ENCODE measurements at places on chromosomes 11 and 22.

DNA sequence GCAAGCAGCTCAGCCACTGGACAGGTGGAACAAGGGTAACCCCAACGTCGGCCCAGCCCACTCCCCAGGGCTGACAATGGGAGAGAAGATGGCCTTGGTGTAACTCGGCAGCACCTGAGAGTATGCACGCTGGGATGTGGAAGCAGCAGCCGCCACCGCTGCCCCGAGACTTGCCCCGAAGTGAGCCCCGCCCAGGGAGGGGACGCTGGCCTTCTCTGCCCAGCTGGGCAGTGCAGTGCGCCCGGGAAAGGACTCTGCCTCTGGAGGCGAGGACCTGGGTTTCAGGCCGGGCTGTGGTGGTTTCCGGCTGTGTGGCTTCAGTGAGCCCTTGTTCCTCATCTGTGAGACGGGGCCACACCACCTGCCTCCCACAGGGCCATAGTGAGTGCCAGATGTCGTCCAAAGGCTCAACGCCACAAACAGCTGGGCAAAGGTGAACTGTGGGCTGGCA is 8.6 kb upstream of the POLDIP3 start:
- no peak for DNase-seq

DNA sequence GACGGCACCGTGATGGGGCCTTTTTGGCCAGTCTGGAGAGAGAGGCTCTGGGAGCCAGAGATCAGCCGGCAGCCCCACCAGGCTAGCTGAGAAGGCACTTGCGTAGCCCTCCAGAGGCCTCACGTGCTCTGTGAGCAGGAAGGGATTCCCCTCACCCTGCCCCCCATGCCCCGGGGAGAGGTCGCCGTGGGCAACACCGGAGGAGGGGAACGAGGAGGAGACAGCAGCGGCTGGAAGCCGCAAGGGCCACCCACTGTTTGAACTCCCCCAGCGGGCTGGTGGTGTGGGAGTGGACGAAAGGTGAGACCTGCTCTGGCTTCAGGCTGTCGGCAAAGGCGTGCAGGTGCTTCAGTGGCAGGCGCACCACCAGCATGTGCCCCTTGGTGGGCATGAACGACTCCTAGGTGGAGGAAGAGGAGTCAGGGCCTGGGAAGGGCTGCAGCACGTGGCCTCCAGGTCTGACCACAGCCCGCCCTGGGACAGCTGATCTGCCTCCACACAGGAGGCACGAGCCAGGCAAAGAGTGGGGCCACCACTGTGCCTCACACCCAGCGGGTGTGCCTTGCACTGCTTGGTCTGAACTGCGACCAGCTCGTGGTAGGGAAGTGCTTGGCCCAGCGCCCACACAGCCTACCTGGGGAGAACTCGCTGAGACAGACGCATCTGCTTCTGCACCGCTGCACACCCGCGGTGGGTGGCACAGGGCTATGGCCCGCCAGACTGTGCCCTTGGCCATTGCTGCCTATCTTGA is 99.9 kb downstream of the MED15 start:
- no peak for DNase-seq

- DNase-seq: no peak
These were observed 197.8 kb upstream of the SORL1-AS1 start for GRCh38 chr11:121650351-121651256.

GRCh38 chr11:34619062-34619516 is 1.8 kb upstream of the EHF start:
- no peak for DNase-seq

- peak; percentile 62 for DNase-seq
These were observed 6.7 kb upstream of the BRSK2 start for GRCh38 chr11:1382831-1383607.

GRCh38 chr11:76823481-76824028 is 37.2 kb upstream of the ACER3 start:
- no peak for DNase-seq

DNA sequence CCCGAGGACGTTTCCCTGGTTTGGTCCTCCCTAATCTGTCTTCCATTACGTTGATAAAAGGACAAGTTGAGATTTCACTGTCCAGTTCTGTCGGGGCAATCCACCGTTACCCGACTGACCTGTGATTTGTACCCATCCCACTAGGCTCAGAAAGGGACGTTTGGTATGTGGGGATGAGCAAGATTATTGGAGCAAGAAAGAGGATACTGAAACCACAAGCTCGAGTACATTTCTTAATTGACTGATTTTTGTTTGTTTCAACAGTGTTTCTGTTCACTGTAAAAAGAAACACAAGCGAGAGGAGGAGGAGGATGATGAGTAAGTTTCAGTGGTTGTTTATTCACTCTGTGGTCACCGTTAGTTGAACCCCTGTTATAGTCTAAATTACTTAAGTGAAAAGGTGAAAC is 969 bp downstream of the CCDC117 start:
- no peak for DNase-seq

DNA sequence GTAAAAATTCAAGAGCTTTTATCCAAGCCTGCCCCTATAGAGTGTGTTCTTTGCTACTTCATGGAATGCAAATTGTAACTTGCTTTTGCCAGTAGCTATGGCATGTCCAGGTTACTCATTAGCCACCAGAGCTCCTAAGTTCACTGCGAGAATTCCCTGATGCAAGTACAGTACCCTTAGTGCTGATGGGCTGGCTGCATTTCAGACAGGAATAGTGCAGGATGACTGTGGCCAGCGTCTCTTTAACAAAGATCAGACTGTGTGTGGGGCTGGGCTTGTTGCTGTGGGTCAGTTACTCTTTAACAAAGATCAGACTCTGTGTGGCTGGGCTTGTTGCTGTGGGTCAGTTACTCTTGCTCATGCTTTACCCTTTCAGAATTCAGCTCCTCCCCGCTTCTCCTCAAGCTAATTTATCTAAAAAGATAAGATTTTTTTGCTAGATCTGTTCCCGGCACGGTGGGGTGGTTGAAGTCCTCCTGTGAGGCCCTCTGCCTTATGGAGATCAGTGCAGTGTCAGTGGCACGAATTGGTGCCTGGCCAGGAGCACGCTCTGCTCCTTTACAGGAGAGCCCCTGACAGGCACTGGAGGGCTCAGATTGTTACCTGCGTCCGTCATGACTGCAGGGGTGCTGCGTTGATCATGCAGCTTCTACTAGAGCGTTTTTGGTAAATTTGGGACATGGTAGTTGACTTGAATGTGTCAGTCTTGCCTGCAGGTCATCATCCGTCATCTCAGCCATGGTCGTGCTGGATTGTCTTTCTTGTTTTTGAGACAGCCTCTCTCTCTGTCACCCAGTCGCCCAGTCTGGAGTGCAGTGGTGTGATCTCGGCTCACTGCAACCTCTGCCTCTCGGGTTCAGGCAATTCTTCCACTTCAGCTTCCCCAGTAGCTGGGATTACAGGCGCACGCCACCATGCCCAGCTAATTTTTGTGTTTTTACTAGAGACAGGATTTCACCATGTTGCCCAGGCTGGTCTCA is 27.0 kb downstream of the AP2A2 start:
- no peak for DNase-seq

GRCh38 chr11:90434858-90435257 is 212.0 kb upstream of the CHORDC1 start:
- no peak for DNase-seq

DNA sequence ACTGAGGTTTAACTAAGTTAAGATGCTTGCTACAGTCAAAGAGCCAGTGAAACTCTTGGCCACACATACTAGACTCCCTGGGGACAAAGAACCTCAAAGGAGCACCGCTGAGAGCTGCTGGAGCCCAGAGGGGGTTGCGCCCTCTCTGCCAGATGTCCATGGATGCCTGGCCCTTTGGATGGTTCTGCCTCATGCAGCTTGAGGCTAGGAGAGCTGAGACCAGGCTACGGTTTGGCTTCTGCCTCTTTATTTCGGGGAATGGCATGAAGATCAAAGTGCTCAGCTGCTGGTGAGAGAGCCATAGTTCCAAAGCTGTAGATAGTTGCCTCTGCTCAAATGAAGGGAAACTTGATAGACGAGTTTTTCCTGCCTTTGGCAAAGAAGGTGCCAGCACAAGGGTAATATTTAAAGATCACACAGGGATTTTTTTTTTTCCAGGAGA is 43.0 kb downstream of the RASSF10 start:
- DNase-seq: no peak

DNA sequence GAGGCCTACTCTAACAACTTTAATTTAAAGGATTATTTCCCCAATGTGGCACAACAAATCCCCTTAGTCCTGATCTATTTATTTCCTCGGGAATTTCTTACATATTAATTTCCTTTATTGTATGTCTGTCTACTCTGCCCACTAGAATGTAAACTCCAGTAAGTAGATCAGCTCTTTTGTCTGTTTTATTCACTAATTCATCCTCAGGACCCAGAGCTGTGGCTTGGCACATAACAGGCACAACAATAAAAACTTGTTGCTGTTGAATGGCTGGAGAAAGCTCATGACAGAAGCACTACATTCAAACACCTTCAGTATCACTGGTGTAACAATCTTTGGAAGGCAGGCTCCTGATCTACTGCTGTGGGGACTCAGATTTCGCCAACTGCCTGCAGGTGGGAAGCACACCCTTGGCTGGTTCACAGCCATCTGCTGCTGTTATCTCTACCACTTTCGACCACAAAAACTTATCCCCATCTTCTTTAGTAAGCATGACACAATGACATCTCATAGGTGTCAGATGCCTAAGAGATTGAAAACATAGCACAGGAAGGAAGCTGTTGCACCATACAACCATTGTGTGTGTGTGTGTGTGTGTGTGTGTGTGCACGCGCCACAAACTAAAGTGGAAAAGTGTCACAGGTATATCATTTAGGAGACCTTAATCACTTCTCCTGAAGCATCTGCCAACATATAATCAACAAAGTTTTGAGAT is 11.9 kb downstream of the HIRA start:
- no peak for DNase-seq

DNA sequence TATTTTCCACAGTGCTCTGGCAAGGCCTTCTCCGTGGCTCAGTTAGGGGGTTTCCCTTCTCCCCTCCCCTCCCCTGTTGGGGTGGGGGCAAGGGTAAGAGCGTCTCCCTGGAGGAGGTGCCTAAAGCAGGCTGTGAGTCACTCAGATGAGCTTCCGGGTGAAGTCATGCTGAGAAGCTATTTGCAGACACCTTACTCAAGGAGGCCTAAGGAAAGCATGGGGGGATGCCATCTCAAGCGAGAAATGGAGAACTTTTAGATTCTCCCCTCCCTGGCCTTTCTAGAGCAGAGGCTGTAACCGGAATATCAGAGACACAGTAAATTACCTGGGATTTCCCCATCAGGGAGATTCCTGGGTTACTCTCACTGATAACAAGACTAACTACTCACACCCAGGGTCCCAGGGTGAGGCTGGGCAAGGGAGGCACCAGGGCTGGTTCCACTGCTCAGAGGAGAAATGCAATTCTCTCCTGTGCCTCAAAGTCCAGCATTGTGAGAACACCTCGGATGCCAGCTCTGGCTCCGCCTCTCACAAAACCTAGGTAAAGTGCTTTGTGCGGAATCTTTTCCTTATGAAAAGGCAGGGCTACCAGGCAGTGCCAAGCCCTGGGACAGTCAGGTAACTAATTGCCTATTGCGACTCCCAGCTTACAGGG is 123.6 kb downstream of the ABTB2 start:
- peak; percentile 66 for DNase-seq

DNA sequence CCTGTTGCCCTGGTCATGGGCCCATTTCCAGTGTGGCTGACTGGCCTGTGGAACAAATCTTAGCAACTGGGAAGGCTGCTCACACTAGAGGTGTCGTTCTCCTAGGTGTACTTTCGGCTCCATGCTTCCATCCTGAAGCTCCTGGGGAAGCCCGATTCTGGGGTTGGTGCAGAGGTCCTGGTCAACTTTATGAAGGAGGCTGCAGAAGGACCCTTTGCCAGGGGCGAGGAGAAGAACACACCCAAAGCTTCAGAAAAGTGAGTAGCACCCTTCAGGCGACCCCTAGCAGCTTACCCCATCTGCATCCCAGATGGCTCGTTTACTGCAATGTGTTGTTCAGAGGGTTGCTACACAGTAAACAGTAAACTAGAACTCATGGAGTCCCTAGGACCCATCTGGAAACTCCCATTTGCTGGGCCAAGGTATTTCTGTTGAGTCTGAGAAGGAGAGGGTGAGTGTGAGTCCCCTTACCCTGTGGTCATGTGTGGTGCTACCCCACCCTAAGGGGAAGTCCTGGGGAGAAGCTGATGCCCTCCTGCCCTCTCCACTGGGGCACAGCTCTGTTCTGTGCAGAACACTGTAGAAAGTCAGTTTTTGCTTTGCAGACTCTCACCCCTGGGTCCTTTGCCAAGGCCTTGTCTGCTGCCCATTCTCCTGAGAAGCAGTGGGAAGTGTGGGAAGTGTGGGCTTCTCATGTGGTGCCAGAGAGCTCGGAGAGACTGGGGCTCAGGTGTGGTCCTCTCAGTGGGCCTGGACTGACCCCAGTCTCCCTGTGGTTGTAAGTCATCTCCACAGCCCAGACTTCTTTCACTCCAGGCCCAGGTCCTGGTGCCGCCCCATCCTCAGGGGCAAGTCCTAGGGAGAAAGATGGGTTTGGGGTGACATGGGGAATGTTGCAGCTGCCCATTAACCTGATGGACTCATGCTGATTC is 85.0 kb downstream of the CABIN1 start:
- DNase-seq: no peak

GRCh38 chr11:131710511-131710910 is 340.1 kb downstream of the NTM start:
- no peak for DNase-seq

- no peak for DNase-seq
These were observed 14.0 kb upstream of the WDR74 start for GRCh38 chr11:62853279-62853965.

GRCh38 chr11:2911088-2911784 is 18.0 kb downstream of the PHLDA2 start:
- DNase-seq: no peak

- DNase-seq: no peak
These were observed 834.0 kb downstream of the BRD1 start for GRCh38 chr22:48993655-48994054.

GRCh38 chr11:22049276-22049675 is 143.6 kb upstream of the ANO5 start:
- DNase-seq: no peak

DNA sequence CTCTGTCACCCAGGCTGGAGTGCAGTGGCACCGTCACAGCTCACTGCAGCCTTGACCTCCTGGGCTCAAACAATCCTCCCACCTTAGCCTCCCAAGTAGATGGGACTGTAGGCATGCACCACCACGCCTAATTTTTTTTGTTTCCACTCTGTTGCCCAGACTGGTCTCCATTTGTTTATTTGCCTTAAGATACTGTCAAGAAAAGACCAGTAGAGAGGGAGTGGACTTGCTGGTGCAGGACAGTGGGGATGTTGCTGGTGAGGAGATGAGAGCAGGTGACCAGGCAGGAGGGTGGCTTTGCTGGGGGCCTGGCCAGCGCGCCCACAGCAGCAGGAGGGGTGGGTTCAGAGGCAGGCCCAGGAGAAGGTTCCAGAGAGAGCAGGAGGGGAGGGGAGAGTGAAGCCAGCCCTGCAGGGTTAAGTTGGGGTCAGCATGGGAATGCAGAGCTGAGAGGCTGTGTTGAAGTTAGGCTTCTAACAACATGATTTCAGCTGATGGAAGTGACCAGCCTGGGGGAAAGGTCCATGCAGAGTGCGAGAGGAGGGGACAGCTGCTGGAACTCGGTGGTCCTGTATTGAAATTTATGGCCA is 35.8 kb downstream of the NADSYN1 start:
- DNase-seq: no peak

GRCh38 chr11:68010090-68011041 is at the start of gene ALDH3B1:
Gene ALDH3B1, plus strand, starts transcription at chr11:68010327. Its CDS starts 4,971 bp downstream, at chr11:68015298.
- no peak for DNase-seq

GRCh38 chr22:42418811-42419242 is 13.4 kb downstream of the NFAM1 start:
- DNase-seq: no peak

GRCh38 chr22:29713156-29713727 is 6.6 kb upstream of the CABP7 start:
- no peak for DNase-seq

GRCh38 chr11:117876341-117877119 is at the start of gene FXYD6:
Gene FXYD6, minus strand, starts transcription at chr11:117876658. Its CDS starts 33,882 bp downstream, at chr11:117842776.
- peak; percentile 10 for DNase-seq

- no peak for DNase-seq
These were observed 74.3 kb downstream of the SHANK2 start for GRCh38 chr11:71178076-71178475.
